ENCODE measurements at places on chromosomes 2 and 18.

- no peak for DNase-seq
Measured at GRCh38 chr18:11660691-11661090, 28.4 kb upstream of the GNAL start.

- DNase-seq, result no peak
Measured at GRCh38 chr2:196233805-196234475, 62.6 kb upstream of the STK17B start.

- no peak for DNase-seq
Measured at GRCh38 chr2:207603486-207603885, 21.7 kb downstream of the METTL21A start.

GRCh38 chr2:172970660-172971059 is 105.0 kb upstream of the MAP3K20 start:
- DNase-seq, result peak; percentile 78

- no peak for DNase-seq
Measured at GRCh38 chr2:135557530-135557929, 26.2 kb downstream of the R3HDM1 start.

GRCh38 chr2:96931966-96932365 is 54.4 kb downstream of the FAM178B start:
- no peak for DNase-seq

DNA sequence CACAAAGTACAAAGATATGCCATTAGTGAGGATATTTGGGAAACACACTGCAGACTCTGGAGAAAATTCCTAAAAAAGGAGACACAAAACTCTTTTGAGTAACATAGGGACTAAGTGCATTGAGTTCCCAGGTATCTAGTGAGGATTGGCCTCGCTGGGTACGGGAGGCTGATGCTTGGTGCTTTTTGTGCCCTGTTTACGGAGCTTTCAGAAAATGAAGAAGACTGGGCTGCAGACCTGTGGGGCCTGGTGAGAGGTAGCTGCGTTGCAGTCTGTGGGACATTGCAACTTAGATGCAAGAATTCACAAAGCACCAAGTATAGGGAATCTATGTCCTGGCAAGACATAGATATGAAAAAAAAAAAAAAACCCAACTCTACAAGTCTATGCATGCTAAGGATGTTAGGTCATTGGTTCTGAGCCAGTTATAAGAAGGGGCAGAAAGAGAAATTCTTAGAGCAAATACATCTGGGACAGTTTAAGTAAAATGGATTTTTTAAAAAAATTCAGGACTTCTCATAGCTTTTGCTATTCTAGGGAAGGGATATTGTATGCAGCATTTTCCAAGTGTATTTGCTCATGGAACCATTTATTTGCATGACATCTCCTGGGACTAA is 156.0 kb downstream of the SLC4A3 start:
- no peak for DNase-seq

DNA sequence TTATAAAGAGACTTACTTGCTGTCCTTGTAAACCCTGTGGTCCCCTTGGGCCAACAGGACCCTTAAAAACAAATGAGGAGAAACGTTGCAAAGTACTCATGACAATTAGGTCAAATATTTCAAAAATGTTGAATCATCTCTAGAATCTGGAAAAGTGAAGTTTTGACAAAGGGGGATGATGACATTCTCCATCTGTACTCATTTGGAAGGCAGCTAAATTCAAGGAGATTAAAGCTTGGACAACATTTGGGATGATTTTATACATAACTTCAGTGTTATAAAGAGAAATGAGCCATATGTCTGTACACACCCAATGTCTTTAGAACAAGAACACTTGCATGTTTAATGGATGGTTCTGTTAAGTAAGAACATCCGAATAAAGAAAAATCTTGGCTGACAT is 92.9 kb downstream of the COL5A2 start:
- DNase-seq, result no peak

- DNase-seq, result no peak
Measured at GRCh38 chr2:23464905-23465537, 80.0 kb downstream of the KLHL29 start.

- DNase-seq, result no peak
Measured at GRCh38 chr2:222698276-222698675, 26.8 kb downstream of the MOGAT1 start.

GRCh38 chr2:105113616-105114291 is 75.9 kb downstream of the MRPS9 start:
- no peak for DNase-seq

DNA sequence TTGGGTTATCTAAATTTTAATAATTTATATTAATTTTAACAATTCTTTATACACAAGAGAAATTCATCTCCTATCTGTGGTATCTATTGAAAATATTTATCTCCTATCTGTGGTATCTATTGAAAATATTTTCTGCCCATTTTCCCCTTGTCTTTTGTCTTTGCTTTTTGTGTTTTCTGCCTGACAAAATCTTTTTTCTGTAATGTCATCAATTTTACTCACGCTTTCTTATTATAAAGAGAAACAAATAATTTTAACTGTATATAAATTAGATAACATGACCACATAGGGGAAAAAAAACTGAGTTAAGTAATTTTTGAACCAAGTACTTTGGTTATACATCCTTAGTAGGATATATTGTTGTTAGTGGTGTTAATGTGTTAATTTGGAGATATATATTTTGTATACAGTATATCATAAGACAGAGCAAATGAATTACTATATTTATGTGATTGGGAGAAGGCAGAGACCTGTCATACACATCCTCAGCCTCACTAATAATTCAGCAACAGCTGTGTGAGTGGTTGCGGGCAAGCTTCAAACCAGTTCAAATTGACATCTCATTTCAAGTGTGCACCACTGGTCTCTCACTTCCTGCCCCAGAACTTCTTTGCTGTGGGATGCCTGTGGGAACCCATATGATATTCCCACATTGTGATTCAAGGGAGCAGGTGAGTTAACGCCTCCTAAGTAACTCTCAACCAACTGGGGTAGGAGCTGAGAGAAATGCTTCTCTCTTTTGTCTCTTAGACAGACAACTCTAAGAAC is 292.4 kb downstream of the SP3 start:
- DNase-seq, result no peak

- no peak for DNase-seq
Measured at GRCh38 chr2:225558399-225559071, 159.0 kb downstream of the NYAP2 start.

DNA sequence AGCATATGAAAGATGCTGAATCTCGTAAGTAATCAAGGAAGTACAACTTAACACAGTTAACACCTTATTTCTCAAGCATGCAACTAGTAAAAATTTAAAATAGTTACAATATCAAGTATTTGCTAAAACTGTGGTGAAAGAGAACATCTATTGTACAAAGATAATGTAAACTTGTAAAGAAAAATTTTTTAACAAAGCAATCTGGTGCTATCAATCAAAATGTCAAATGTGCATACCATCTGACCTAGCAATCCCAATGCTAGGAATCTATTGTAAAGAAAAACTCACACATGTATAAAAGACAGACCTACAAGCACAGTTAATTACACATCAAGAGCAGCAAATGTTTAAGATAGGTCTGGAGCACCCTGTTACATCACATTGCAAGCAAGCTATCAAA is 90.1 kb downstream of the SLC66A3 start:
- DNase-seq, result no peak

- DNase-seq, result no peak
Measured at GRCh38 chr2:230203110-230203676, 16.6 kb downstream of the SP110 start.

DNA sequence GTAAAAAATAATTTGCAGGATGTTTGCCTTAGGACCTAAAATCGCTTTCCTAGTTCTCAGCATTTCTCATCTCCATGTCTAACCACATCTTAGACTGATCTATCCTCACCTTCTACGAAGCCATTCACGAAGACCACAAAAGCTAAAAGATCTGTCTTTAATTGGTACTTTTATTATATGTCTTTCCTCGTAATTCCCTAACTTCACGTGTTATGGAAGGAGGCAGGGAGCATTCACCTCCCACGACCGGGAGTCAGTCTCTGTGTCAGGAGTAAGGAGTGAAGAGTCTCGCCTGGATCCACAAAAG is 1.6 kb downstream of the DLGAP1 start:
- no peak for DNase-seq

GRCh38 chr2:233252227-233252626 is 754 bp downstream of the ATG16L1 start:
- no peak for DNase-seq

GRCh38 chr2:55843994-55844345 is 79.6 kb downstream of the EFEMP1 start:
- DNase-seq, result no peak

GRCh38 chr2:187105218-187105617 is 256.2 kb upstream of the ZSWIM2 start:
- DNase-seq, result no peak

GRCh38 chr2:27152102-27152795 is 3.4 kb downstream of the TCF23 start:
- DNase-seq, result no peak

- no peak for DNase-seq
Measured at GRCh38 chr2:191462370-191462769, 215.6 kb upstream of the NABP1 start.

- no peak for DNase-seq
Measured at GRCh38 chr2:1911811-1912210, 167.5 kb upstream of the PXDN start.

DNA sequence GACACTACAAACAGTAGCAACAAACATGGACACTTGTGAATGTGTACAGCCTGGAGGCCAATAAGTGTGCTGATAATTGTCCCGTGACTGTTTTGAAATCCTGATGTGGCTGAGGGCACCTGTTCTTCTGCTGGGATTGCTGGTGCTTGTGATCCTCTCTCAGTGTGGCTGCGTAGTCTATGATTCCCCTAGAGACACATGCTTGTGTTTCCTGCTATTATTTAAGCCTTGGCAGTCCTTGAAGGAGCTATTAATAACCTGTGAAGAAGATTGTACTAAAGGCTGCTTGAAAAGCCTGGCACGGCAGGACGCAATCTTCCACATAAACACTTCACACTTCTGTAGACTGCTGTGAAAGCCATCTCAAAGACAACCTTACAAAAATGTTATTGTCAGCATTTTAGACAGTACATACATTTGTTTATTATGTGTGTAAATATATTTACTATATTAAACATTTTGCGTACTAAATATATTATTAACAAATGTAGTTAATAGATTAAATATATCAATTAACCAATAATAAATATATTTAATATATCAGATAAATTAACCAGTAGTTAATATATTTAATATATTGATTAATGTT is 71.4 kb downstream of the GALR1 start:
- no peak for DNase-seq

DNA sequence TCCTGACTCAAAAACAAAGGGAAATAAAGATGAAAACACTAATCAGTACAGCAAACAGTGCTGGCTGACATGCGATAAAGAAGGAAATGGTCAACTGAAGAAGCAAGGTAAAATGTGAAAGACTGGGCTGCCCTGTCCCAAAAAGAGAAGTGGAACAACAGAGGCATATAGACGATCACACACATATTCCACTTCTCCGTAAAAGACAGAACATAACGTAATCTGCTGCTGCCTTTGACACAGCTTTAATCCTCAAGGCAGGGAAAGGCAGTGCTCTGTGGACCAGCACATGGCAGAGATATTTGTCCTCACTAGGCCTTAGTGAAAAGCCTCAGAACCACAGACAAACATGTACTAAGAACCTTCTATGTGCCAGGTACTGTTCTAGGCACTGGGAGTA is 24.3 kb upstream of the REL start:
- no peak for DNase-seq

GRCh38 chr2:9167718-9168657 is 38.6 kb upstream of the ASAP2 start:
- no peak for DNase-seq

DNA sequence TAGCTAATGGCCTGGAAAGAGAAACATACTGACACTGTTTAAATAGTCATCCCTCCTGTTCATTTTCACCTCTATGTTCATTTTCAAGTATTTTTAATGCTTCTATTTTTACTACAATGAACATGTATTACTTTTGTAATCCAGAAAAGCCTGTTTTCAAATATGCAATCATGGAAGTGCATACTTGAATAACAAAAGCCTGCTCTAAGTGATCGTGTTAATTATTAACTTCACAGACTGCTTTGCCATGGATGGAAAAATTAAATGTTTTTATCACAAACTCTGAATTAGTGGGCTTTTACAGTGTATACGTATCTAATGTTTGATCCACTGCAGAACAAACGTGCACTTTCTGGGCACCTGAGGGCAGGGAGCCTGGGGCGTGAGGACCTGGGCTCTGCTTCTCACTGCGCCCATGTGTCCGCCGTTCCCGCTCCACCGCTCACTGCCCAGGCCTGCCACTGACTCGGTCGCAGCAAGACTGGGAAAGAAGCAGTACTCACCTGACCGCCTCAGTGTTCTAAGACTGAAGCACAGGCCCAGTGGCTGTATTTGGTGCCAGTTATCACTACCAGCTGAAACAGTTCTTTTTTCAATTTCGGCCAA is 80.6 kb downstream of the UXS1 start:
- DNase-seq, result no peak

GRCh38 chr2:54669677-54670484 is 53.6 kb upstream of the EML6 start:
- no peak for DNase-seq

GRCh38 chr2:202178346-202178958 is 59.9 kb downstream of the SUMO1 start:
- DNase-seq, result peak; percentile 71

- peak; percentile 36 for DNase-seq
Measured at GRCh38 chr2:159968279-159968900, 94.0 kb downstream of the PLA2R1 start.

- no peak for DNase-seq
Measured at GRCh38 chr2:85011098-85011497, 40.1 kb downstream of the KCMF1 start.

- DNase-seq, result no peak
Measured at GRCh38 chr2:27573452-27573851, 9.4 kb upstream of the ZNF512 start.
